ENCODE measurements at places on chromosomes 4 and X. TPM values are rescaled to one million over a fixed set of nuclear protein-coding genes. Genes with fewer than 3 reads are reported as not detected.

GRCh38 chr4:1910643-1911042 is 39.5 kb downstream of the NSD2 start:
- DNase-seq, result peak; percentile 47

DNA sequence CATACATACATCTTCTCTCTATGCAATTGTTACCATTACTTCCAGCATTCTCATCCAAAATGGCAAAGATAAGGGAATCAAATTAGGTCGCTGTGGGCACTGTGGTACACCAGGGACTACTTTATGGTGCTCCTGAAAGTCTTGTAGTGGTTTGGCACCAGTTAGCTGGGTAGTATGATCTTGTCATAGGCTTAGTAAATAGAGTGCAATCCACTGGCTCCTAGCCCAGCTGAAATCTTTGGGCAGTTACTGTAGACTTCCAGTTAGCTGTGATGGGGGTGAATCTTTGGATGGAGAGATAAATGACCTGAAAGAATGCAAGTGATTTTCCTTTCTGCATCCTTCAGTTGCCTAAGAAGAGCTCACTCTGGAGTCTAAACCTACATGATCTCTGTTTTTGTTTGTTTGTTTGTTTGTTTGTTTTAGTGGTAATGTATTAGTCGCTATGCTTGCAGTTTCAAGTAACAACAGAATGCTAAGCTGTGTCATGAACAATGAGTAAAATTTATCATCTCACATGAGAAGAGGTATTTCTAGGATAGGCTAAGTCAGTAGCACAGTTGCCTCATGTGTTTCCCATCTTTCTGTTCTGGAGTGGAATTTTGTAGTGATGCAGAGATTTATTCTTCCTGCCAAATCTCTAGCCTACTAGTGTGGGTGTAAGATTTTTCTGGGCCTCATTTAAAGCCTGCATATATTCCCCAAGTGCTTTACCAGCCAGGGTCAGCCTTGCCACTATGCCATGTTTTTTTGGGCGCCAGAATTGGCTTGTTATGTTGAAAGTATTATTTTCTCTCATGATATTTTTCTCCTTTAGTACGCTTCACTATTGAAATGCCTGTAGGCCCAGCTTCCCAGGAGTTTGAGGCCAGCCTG is 24.2 kb downstream of the HERC3 start:
- no peak for DNase-seq

DNA sequence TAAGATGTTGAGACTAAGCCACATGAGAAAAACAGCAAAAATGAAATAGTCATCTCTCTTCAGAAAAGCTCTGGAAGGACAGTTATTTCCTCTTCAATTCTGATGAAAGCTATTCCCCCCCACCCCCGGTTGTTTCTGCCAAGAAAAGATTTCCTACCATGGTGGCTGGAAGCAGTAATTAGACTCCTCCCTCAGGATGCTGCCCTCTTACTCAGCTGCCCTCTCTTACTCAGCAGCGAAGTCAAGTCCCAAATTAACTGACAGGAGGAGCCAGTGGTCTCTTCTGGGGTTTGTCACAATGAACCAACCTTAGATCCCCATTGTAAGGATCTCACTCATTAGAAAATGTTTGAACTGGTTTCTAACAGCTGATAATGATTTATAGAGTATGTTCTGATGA is 38.0 kb downstream of the GPM6B start:
- no peak for DNase-seq

- DNase-seq, result no peak
Measured at GRCh38 chr4:78737035-78737434, 39.1 kb upstream of the BMP2K start.

The CENPVL1 gene
- total RNA-seq, result not detected

- DNase-seq, result no peak
Measured at GRCh38 chr4:70511365-70511764, 7.0 kb upstream of the AMTN start.

The MID2 gene
- total RNA-seq, result 3.7 TPM

DNA sequence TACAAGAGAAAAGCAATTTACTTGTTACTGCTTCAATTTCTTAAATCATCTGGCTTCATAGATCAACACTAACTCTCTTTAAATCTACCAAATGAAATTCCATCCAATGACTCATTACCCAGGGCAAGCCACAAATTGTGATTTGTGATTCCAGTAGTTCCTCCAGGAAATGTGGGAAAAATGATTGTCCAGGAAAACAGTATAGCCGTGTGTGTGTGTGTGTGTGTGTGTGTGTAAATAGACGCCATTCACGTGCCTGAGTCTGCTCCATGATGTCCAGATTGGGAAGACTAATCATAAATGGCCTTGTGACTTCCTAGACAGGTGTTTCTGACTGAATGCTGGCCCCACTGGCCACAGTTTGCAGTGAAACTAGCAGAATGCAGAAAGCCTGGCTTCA is 121.3 kb downstream of the HS6ST2 start:
- no peak for DNase-seq

The MAGED4 gene
- total RNA-seq, result 10.2 TPM

DNA sequence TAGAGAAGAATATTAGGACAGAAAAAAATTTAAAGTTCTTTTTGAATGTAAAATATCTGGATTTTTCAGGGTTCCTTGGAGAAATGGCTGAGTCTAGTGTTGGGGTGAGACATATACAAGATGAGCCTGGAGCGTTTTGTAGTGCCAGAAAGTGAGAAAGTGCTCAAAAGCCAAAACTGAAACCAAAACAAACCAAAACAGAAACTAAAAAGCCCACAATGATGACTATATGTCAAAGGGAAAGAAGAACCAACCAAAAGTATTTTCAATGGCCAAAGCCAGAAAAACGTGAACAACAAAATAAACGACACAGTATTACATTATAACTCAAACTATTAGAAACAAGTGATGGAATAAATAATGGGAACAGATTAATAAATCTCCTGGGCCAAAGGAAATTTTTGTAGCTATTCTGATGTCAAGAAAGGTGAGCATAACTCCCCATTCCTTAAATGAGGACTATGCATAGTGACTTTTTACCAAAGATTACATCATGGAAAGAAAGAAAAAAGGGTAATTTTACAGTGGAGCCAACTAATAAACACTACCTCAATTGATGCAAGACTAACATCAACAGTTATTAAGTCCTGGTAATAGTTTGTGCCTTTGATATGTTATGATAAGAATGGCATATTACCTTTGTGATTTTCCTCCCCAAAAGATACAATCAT is 1137.6 kb downstream of the C4orf33 start:
- no peak for DNase-seq

- DNase-seq, result no peak
Measured at GRCh38 chr4:16212138-16212782, 14.0 kb downstream of the TAPT1 start.

DNA sequence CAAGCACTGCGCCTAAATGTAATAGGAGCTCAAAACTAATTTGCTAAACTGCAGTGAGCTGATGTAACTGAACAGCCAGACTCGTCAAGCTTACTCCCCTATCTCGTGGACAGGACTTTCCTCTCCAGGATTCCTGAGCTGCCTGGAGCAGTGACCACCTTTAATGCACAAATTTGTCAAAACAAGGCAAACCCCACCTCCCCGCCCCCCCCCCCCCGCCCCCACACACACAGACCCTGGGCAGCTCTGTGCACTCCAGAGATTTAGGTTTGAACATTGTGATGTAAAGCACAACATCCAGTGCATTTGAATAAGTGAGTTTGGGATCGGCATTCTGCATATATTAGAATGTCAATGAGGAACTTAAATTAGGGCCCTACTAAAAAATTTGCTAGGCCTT is 77.7 kb upstream of the DHX15 start:
- DNase-seq, result no peak

The IL15 gene
- total RNA-seq, result 2.0 TPM

The SLIT2 gene
- 2.3 TPM for total RNA-seq

- DNase-seq, result peak; percentile 41
Measured at GRCh38 chr4:105145903-105146275, 787 bp upstream of the TET2 start.

DNA sequence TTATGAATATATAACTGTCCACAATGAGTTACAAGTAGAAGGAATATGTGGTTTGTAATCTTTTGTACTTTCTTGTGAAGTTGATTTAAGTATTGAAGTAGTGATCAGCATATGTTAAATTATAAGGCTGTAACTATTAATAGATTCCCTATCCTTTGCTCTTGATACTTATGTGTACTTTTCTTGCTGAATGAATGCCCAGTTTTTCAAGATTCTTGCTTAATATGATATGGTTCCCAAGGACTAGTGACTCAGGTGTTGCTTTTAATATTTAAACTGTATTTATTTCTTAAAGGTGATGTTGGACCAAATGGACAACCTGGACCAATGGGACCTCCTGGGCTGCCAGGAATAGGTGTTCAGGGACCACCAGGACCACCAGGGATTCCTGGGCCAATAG is 121.7 kb downstream of the IRS4 start:
- no peak for DNase-seq

DNA sequence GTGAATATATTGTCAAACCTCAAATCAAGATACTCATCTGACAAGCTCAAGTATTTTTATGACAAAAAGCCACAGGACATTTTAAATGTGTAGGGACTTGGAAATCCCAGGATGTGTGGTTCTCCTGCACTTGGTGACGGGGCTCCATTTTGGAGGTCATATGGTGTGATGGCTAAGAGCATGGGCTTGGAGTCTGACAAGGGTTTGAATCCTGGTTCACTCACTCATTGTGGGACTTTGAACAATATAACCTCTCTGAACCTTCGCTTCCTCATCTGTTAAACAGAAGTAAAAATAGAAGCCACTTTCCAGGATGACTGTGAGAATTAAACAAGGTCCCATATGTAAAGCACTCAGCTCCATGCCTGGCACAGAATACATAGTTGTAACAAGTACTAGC is 99.6 kb downstream of the SMIM20 start:
- no peak for DNase-seq

The MGARP gene
- total RNA-seq, result 0.17 TPM

GRCh38 chr4:113636877-113637276 is 124.7 kb downstream of the CAMK2D start:
- DNase-seq, result no peak

DNA sequence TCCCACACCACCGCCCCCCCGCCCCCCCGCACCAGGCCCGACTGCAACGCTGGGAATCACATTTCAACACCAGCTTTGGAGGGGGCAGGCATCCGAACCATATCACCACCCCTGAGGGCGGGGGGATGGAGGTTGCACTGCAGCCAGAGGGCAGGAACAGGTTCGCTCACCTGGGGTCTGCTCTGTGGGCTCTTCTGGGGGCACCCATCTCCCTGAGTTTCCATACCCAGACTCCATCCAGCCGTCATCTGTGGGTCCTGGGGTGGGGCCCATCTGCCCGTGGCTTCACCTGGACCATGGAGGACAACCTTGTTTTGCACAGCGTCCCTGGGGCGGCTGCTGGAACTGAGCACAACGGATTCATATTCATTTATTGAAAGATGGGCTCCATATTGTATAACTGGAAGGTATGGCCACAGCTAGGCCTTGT is 6.9 kb downstream of the PSAPL1 start:
- DNase-seq, result no peak

The HMGN5 gene
- total RNA-seq, result 2.0 TPM

DNA sequence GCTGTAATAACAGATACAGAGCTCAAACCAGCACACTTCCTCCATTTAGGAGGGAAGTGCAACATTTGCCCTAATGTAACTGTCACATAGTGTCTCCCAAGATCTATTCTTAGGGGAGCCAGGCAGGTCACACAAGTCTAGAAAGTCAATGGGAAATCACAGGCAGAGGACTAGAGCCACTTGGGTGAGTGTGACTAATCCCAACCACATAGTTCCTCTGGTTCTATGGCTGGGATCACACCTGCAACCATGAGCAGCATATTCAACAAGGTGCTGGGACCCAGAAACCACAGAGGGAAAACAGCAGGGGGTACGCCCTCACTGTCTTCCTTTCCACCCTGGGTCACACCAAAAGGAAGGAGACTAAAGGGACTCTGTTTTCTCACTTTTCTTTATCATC is 66.8 kb upstream of the TACR3 start:
- no peak for DNase-seq

The TRAPPC2 gene
- total RNA-seq, result 12.3 TPM

The PABPC5 gene
- 0.17 TPM for total RNA-seq

DNA sequence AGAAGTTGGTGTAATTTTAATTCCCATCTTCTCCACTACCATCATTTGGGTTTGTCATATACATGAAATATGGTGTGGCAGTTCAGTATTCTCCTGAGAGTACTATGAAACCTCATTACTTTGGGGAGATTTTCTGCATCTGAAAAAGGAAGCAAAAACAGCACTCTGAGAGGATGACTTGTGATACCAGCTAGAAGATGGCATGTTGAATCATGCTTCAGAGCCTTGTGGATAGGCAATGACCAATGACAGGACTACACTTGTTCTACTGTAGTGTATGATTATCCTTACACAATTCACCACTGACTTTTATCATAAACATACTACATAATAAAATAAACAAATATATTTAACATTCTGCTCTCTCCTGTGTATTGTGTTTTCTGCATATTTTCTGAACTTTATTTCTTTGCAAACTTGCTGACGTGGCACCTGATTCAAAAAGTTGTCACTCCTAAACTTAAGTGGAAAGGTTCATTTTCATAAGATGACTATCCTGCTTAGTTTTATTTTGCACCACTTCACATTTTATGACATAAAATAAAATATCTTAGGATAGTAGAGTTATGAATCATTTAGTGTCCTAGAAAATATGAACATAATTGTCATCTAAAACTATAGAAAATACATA is 991.3 kb downstream of the FSTL5 start:
- no peak for DNase-seq

The CLIC2 gene
- total RNA-seq, result 15.5 TPM

DNA sequence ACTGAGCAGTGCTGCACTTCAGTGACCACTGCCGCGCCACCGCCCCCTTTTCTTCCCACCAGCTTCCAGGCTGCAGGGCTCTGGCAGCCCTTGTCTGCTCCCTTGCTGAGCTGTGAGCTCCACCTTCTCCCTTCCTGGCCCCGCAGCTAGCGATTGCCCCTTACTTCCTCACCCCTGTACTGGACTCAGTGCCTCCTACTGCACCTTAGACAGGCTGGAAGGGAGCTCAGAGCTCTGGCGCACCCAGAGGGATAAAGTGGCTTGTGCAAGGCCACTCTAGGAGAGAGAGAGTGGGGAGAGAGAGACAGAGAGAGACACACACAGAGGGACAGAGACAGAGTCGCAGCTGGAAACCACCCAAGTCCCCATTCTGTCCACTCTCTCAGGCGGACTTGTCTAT is 6.0 kb downstream of the RASL11B start:
- DNase-seq, result no peak

The NPY2R gene
- not detected for total RNA-seq

- no peak for DNase-seq
Measured at GRCh38 chr4:145957302-145957701, 18.7 kb upstream of the ZNF827 start.
